ENCODE measurements at places on chromosomes 11 and 22. TPM values are rescaled to one million over a fixed set of nuclear protein-coding genes. Genes with fewer than 3 reads are reported as not detected.

The PIWIL4 gene
- 0.20 TPM for total RNA-seq

The LGR4 gene
- 40.3 TPM for total RNA-seq

The CACNA1I gene
- 0.02 TPM for total RNA-seq

The TBX10 gene
- not detected for total RNA-seq

The APOBEC3C gene
- total RNA-seq, result 29.0 TPM

The DKK3 gene
- total RNA-seq, result 16.2 TPM

The RIMBP3B gene
- total RNA-seq, result 0.67 TPM

The TRPM5 gene
- not detected for total RNA-seq

The CABP4 gene
- total RNA-seq, result not detected

The ADAMTS15 gene
- 10.2 TPM for total RNA-seq

The CDHR5 gene
- total RNA-seq, result 0.04 TPM

The PAAF1 gene
- total RNA-seq, result 11.3 TPM

The CTSF gene
- total RNA-seq, result 27.1 TPM

The KLHDC7B gene
- total RNA-seq, result 0.02 TPM

The KRTAP5-2 gene
- not detected for total RNA-seq

The PLEKHB1 gene
- 1.4 TPM for total RNA-seq

The OR8U1 gene
- not detected for total RNA-seq

The CCDC188 gene
- total RNA-seq, result not detected

The ANO9 gene
- 1.5 TPM for total RNA-seq

The RAD9A gene
- 36.8 TPM for total RNA-seq

The CRYBB3 gene
- not detected for total RNA-seq

The SLC35F2 gene
- total RNA-seq, result 45.4 TPM

The MUC2 gene
- 0.59 TPM for total RNA-seq

The TMEM121B gene
- 0.21 TPM for total RNA-seq

All from A549 treated with ZK216348 at 1 μM for 4 hours (cell line).